Left ventricle myocardium inferior (tissue), 1 donor: ENCODE measurements at places on chromosomes 3 and 15. TPM values are rescaled to one million over a fixed set of nuclear protein-coding genes. Genes with fewer than 3 reads are reported as not detected.

GRCh38 chr15:51403072-51403878, 61.8 kb downstream of the GLDN start:
- no peak for DNase-seq

DNA sequence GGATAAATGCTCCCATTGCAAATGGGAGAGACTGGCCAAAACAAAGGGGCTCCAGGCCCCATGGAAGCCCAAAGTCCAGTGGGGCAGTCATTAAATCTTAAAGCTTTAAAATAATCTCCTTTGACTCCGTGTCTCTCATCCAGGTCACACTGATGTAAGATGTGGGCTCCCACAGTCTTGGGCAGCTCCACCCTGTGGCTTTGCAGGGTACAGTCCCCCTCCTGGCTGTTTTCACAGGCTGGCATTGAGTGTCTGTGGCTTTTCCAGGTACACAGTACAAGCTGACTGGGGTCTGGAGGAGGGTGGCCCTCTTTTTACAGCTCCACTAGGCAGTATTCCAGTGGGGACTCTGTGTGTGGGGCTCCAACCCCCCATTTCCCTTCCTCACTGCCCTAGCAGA, 45.9 kb downstream of the NIPA2 start:
- no peak for DNase-seq

Gene IQCH
- total RNA-seq: 1.1 TPM

DNA sequence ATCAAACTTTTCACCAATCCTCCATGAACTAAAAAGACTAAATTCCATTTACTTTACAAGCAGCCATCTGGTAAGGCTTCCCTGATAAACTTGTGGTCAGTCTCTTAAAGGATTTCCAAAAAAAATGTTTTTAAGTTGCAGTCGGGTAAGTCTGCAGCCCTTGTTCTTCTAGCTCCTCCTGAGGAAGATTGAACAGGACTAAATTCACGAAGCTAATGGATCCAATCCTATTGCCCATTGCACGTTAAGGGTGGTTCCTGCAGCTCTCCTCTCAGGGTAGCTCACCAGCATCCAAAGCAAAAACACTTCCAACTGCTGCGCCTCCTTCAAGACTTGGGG, 2.8 kb downstream of the HES1 start:
- no peak for DNase-seq

Gene ZNF80
- not detected for total RNA-seq

DNA sequence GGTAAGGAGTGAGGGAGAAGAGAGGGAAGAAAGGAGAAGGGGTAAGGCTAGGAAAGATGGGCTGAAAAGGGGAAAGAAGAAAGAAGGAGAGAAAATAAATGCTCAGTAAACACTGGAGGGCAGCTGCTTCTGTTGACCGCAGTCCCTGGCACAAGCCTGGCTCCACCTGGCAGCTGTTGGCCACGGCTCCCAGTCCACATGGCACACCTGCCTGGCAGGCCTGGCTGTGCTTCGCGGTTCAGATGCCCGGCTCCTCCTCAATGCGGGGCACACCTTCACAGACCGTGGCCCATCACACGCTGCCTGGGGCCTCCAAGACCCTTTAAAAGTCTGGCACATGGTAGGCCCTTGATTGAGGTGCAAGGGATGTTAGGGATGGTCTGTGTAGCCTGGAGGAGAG, 516.8 kb upstream of the PROK2 start:
- no peak for DNase-seq

- no peak for DNase-seq
Observed at GRCh38 chr3:143311096-143311495, 191.5 kb downstream of the CHST2 start.

Gene CHL1
- 8.8 TPM for total RNA-seq

Gene PIGBOS1
- 7.6 TPM for total RNA-seq

DNA sequence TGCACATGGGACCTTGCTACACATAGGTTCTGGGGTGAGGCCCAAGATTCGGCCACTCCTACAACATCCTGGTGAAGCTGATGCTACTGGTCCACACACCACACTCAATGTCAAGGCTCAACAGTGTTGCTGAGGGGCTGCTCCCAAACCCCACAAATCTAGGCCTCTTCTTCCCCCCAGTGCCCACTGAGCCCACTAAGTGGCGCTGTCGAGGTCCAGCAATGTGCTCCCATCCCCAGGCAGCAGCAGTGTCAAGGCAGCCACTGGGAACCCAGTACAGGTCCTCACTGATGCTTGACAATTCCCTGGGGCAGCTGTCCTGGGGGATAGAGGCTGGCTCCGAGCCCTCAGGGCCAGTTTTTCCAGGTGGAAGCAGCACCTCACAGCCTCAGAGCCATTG, 21.5 kb downstream of the SCN5A start:
- DNase-seq: no peak

Gene BLM
- 26.2 TPM for total RNA-seq

Gene CX3CR1
- 0.82 TPM for total RNA-seq

Gene MASP1
- 214 TPM for total RNA-seq

DNA sequence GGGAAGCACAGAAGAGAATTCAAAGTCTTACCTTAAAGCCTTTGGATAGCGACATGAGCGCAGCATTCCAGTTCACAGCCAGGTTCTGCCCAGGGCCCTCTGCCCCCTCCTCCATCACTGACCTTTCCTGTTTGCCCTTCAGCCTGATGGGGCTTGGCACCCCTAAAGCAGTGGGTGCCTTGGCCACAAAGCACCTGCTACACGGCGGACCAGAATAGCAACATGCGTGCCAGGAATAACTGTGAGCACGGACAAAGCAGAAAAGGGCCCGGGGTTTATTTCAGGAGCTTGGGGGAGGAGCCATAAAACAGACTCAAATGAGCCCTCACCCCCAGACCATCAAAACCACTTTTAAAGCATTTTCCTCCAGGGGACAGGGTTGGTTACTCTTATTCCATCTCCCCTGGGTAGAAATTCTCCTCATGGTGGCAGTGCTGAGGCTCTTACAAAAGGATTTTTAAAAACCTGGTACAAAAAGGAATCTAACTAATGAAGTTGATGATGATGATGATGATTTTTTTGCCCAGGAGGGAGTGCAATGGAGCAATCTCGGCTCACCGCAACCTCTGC, 135.4 kb downstream of the KLF13 start:
- DNase-seq: no peak

Gene TRH
- total RNA-seq: not detected

- DNase-seq: no peak
Observed at GRCh38 chr15:86948719-86949118, 869.0 kb downstream of the AGBL1 start.

- no peak for DNase-seq
Observed at GRCh38 chr3:114356066-114356465, 62.2 kb downstream of the TIGIT start.

DNA sequence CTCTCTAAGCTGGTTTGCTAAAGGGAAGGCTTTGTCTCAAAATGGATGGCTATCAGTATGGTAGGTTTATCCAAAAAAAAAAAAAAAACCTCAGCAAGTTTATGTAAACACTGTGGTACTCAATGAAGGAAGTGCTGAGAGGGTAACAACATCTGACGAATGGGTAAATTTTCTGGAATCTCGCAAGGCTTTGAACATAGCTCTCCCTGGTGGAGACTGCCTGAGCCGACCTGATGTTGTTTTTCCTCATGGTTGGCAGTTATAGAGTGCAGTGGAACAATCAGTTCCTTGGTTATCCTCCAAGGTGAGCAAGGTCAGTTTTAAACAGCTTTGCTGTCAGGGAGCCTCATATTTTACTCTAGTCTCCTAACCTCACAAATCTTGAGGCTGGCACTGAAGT, 94.6 kb downstream of the ZPLD1 start:
- DNase-seq: no peak

Gene TTC23
- total RNA-seq: 11.4 TPM

Gene TICRR
- total RNA-seq: 0.08 TPM

Gene SLC22A14
- total RNA-seq: not detected

DNA sequence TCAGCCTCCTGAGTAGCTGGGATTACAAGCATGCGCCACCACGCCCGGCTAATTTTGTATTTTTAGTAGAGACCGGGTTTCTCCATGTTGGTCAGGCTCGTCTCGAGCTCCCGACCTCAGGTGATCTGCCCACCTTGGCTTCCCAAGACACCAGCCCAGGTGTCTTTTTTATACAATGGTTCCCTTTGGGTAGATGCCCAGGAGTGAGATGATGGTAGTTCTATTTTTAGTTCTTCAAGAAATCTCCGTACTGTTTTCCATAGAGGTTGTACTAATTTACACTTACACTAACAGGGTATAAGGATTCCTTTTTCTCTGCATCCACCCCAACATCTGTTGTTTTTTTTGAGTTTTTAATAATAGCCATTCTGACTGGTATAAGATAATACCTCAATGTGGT, 94.3 kb downstream of the IGF2BP2 start:
- no peak for DNase-seq

- DNase-seq: no peak
Observed at GRCh38 chr3:142104763-142105162, 44.6 kb downstream of the TFDP2 start.

DNA sequence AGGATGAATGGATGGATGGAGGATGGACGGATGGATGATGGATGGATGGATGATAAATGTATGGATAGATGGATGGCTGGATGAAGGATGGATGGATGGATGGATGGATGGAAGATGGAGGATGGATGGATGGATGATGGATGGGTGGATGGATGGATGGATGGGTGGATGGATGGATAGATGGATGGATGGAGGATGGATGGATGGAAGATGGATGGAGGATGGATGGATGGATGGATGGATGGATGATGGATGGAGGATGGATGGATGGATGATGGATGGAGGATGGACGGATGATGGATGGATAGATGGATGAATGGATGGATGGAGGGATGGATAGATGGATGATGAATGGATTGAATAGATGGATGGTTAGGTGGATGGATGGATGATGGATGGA, 210.6 kb upstream of the IGF1R start:
- DNase-seq: no peak

DNA sequence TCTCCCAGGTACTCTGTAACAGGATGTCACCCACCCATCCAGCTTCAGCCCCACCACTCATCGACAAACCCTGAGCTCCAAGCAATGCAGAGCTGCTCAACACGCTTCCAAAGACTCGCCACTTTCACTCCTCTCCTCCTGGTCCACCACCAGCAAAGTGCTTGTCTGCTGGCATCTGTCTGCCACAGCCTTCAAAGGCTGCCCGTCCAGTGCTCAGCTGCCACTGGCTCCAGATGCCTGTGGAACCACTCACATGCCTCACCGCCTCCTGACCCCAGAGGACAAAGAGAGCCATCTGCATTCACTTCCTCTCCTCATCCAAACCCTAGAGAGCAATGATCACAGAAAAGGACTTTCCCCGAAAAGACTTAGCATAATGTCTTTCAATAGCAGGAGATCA, 109.5 kb upstream of the OCA2 start:
- peak; percentile 29 for DNase-seq

- DNase-seq: no peak
Observed at GRCh38 chr15:73712107-73712506, 27.9 kb downstream of the CD276 start.

- DNase-seq: peak; percentile 19
Observed at GRCh38 chr3:118628704-118629341, 405.8 kb downstream of the IGSF11 start.

GRCh38 chr3:26438325-26438940, 184.1 kb upstream of the LRRC3B start:
- DNase-seq: no peak

DNA sequence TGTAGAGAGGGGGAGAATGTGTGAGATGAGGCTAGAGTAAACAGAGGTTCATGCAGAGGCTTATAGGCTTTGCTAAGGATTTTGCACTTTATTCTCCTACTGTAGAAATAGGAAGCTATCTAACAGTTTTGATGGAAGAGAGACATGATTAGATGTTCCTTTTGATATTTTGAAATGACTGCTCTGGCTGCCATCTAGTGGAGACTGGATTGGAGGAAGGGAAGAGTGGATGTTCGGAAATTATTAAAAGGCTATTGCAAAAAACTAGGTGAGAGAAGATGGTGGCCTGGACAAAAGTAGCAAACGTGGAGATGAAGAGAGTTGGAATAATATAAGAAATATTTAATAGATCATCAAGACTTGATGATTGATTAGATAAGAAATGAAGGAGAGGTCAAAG, 42.2 kb downstream of the SYN2 start:
- DNase-seq: no peak

DNA sequence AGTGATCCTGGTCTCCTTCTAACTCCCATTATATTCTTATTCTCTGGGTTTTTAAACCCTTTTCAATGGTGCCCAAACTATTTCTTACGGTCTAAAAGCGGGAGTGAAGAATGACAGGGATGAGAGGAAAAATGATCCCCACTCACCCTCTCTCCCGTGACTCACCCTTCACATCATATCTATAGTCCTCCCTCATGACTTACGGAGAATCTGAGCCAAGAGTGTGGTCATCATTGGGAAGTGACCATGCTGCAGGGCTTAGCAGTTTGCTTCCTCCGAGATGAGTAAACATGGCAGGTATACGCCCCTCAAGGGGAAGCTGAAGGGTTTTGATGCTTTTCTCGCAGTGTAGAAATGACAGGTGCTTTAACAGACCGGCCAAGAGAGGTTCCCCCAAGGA, 274.0 kb downstream of the RYR3 start:
- DNase-seq: no peak

DNA sequence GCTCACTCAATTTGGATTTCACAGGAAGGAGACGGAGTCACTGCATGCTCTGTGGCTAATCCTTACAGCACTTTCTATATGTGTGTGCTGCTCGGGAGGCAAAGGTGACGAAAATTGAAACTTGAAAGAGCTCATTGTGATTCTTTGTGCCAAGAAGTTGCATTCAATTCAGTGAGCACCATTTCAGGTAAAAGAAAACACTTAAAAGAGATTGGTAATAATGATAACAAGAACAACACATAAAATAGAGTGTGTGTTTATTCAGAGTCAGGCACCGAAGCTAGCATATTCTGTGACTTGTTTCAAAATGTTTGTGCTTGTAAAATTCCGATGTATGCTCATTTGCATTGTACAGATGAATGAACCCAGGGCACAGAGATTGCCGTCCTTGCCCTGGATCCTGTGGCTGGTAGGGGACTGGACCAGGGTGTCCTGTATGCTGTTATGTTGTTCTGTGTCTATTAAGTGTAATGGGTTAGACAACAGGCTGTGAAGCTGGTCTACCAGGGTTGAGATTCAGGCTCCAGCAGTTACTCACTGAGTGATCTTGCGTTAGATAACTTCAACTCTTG, 193.3 kb upstream of the PROK2 start:
- no peak for DNase-seq

DNA sequence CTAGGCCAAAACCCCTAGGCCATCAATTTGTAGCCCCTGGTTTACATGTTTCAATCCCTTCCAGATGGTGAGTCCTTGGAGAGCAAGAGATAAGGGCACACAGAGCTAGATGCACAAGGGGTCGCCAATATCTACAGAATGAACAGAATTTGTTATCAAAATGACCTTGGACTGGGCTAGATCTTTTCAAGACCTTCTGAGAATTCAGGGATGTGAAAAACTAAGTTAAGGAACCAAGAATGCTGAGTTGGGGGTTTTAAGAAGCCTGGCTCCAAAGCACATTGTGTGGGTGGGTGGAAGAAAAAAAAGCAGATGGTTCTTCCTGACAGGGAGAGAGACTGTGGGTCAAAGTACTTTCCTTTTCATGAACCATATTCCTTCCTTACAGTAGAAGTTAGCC, 10.2 kb downstream of the CDCP1 start:
- no peak for DNase-seq

Gene PAK2
- total RNA-seq: 45.7 TPM
